ENCODE measurements at places on chromosomes 11 and 22.

GRCh38 chr22:39114112-39114511 lies 17.1 kb downstream of the APOBEC3H start:
- no peak for DNase-seq

DNA sequence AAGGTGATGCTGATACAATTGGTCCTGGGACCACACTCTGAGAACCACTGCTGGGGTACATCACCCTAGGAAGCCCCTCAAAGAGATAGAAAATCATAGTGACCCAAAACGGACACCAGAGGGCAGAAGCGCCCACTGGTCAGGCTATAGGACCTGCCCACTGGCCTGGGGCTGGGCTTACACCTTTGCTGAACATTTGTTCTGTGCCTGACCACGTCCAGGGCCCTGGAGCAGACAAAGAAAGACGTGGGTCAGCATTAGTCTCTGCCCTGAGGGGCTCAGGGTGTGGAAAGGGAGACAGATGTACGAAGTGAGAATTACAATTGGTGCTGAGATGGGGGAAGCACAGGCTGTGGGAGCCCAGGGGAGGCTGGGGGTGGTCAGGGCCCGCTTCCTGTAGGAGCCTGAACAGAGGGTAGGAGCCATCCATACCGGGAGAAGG lies 14.4 kb upstream of the SERPINH1 start:
- no peak for DNase-seq

DNA sequence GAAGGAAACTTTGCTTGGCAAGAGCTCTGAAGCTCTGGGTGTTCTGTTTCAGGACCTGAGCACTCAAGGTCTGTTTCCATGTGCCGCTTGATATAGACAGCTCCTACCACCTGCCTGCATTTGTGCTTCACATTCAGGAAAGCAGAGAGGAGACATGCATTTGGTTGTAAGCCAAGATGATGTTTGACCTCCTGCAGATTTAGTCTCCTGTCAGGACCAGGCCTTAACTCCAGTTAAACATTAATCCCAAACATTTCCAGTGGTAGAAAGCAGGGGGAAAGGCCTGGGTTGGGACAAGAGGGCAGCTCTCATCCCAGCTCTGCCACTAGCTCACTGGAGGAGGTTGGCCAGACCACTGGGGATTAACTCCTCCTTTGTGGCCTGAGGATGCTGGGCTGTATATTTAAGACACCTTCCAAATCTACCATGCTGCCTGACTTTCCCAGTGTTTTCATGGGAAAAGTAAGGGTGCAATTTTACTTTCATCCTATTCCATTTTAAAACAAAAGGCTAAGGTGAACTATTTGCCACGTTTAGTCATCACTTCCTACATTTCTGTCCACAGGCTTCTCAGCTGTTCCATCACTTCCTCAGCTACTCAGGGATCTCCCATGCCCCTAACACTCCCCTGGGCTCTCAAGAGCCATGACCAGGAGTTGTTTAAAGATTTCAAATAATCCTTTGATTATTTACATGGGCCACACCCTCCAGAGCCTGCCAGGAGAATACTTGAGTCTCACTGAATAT lies 80.9 kb downstream of the INSC start:
- DNase-seq = no peak

- no peak for DNase-seq
Measured at GRCh38 chr11:123122852-123123251, 60.9 kb upstream of the HSPA8 start.

DNA sequence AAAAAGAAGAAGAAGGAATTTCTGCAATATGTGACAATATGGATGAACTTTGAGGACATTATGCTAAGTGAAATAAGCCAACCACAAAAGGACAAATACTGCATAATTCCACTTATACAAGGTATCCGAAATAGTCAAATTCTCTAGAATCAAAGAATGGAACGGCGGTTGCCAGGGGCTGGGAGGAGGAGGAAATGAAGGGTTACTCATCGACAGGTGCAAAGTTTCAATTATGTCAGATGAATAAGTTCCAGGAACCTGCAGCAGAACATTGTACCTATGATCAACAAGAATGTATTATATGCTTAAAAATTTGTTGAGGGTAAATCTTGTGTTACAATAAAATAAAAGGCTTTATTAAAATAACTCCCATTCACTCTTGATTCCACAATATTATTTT lies 49.0 kb downstream of the SC5D start:
- no peak for DNase-seq

DNA sequence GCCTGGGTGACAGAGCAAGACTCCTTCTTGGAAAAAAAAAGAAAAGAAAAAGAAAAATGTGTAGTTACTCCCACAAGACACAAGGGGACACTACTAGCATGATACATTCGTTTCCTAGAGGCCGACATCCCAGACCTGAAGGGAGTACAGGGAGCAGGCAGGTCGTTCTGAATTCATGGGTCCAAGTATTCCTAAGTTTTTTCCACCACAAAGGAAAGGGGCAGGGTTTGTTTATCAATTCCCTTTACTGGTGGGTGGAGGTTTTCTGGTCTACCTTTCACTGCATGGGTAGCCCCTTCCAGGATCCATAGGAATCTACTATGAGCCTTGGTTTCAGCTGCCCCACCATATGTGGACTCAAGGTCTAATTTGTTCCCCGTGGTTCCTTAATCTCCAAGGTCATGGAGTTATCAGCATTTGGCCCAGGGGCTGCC lies 11.8 kb downstream of the TIGD3 start:
- peak; percentile 38 for DNase-seq
